IPS-NIHi11 (cell line): ENCODE measurements at places on chromosomes 4 and X.

- DNase-seq, result no peak
Observed at GRCh38 chrX:53257166-53257565, 24.2 kb downstream of the IQSEC2 start.

DNA sequence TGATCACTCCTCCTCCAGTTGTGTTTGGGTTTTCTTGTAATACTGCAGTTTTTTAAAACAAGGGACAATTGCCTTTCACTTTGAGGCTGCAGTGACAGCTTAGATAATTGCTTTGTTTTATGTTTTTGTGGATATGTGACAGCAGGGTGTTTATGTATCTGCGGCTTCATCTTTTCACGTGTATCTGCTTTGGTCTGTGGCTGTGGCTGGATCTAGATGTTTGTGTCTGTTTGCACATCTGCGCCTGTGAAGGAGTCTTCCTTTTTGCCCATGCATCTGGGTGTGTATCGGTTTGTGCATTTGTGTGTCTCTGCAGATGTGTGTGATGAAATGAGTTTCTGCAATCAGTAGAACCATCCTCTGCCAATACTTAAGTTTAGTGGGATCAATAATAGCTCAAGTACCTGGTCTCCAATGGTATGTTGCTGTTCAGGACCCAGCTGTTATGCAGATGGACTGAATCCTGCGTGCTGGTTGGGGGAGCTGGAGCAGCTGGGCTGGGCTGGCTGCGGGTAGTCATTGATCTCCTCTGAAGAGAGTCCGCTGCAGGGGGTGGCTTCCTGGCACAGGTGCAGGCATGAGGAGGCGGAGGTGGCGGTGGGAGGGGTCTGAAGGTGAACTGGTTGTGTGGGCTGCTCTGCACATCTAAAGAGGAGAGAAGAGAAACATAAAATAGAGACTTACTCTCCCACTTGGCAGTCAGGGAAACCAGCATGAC lies 390.3 kb downstream of the SH2D1A start:
- DNase-seq, result peak; percentile 41

GRCh38 chr4:18404642-18405041 lies 383.1 kb upstream of the LCORL start:
- DNase-seq, result no peak

GRCh38 chr4:54992266-54992665 lies 133.1 kb downstream of the KDR start:
- DNase-seq, result no peak

- no peak for DNase-seq
Observed at GRCh38 chr4:163195247-163195765, 28.6 kb upstream of the NAF1 start.
